ENCODE measurements at places on chromosomes 16 and 17. TPM values are rescaled to one million over a fixed set of nuclear protein-coding genes. Genes with fewer than 3 reads are reported as not detected.

DNA sequence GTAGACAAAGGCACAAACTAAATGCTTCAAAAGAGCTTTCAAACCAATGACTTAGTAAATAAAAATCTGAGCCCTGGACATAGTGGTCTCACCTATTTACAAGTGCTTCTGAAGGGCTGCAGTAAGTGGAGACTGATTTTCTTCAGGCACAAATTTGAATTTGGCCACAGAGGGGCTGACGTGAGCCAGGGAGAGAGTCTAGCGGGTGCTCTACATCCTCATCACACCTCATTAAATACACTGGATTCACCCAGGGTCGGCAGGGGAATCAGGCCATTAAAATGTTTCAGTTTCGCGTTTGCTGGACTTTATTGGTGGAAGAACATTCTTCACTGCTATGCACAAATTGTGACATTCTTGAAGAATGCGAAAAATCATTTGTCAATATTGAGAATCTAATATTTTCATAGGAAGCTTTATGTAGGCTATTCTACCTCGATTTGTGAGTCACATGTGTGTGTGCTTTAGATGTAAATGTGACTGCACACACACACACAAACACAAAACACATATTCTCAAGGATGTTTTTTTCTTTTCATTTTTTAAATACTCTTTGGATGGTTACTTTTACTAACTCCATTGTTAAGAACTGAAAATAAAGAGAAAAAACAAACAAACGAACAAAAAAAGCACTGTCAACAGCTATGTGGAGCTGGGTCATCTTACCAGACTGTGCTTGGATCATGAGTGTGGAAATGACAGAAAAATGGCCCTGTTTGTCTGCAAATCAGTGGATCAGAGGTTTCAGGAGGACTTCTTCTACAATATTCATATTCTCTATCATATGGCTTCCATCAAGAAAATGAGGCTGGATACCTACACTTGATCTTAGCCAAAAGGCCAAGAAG is 58.9 kb downstream of the CDH11 start:
- H3K4me3 ChIP-seq, result no peak overlapping the region
- peaks cover 19% of the 10 kb centered on the region for H3K4me1 ChIP-seq
- peaks cover 10% of the 10 kb centered on the region for H3K36me3 ChIP-seq
- no peaks in the 10 kb centered on the region for H3K27me3 ChIP-seq
- H3K27ac ChIP-seq, result no peak overlapping the region

DNA sequence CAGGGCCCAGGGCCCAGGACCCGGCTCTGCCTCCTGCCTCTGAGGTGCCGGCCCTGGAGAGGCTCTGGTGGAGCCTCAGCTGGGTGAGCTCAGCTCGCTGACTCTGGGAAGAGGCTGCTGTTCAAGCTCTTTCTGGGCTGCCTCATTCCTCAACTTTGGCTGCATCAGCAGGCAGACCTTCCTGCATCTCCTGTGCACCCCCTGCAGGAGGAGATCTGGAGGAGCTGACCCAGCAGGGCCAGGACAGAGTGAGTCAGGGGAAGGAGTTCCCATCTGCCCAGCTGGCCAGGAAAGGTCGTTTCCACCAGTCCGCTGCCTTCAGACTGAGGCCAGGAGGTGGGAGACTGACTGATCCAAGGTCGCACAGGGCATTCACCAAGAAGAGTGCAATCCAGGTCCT is 10.7 kb downstream of the CRHR1 start:
- DNase-seq, result no peak
- no peaks in the 10 kb centered on the region for H3K36me3 ChIP-seq
- no peak overlapping the region for H3K4me3 ChIP-seq
- no peak overlapping the region for H3K27ac ChIP-seq

DNA sequence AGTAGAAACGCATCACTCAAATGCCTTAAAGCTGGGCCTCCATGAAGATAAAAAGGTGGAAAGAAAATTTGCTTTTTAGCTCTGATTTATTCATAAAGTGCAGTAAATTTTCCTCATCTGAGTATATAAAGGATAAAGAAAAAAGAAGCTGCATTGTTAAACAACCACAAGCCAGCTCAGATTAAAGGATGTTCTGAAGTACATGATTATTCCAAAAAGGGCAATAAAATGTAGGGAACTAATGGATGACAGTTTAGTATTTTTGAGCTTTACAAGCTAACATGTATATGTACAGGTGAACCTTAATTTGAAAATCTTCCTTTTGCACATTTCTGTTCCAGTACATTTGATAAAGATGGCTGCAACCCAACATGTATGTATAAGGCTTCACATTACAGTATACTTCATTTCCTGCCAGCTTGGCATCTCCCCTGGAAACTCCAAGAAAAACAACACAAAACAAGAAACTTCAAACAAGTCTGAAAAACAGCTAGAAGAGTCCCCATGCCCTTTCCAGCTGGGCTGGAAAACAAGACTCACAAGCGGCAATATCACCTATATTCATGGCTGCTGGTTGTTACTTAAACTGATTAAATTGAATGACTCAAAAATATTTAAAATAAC is 225.7 kb downstream of the CEP112 start:
- H3K4me1 ChIP-seq, result no peaks in the 10 kb centered on the region
- H3K4me3 ChIP-seq, result no peak overlapping the region
- no peak for DNase-seq
- H3K27ac ChIP-seq, result no peak overlapping the region
- H3K27me3 ChIP-seq, result no peaks in the 10 kb centered on the region
- no peaks in the 10 kb centered on the region for H3K36me3 ChIP-seq

FDXR gene
- 12.2 TPM for total RNA-seq

GRCh38 chr17:55601874-55602364 is 90.7 kb upstream of the SMIM36 start:
- H3K4me1 ChIP-seq, result peaks cover 3% of the 10 kb centered on the region
- H3K36me3 ChIP-seq, result no peaks in the 10 kb centered on the region
- peak overlapping the region; percentile 47 for H3K27ac ChIP-seq
- DNase-seq, result peak; percentile 61
- no peak overlapping the region for H3K4me3 ChIP-seq

Measured in IMR-90 (cell line).